ENCODE measurements at places on chromosomes 1 and 21. TPM values are rescaled to one million over a fixed set of nuclear protein-coding genes. Genes with fewer than 3 reads are reported as not detected.

Gene CFHR5
- not detected for total RNA-seq

Gene IQCC
- total RNA-seq, result 5.2 TPM

Gene EXTL1
- 3.2 TPM for total RNA-seq

Gene CALML6
- 0.18 TPM for total RNA-seq

Gene CD247
- total RNA-seq, result not detected

Gene DVL1
- total RNA-seq, result 70.5 TPM

- no peak for DNase-seq
Measured at GRCh38 chr1:213423041-213423440, 372.0 kb downstream of the RPS6KC1 start.

DNA sequence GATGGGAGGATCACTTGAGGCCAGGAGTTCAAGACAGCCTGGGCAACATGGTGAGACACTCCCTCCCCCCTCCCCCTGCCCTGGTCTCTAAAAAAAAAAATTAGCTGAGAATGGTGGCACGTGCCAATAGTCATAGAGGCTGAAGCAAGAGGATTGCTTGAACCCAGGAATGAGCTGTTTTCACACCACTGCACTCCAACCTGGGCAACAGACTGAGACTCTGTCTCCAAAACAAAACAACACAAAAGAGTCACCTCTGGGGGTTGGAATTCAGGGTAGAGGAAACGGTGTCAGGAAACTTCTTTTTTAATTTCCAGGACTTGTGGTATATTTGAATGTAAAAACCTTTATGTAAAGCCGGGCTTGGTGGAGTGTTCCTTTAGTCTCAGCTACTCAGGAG, 43.2 kb downstream of the RHOU start:
- no peak for DNase-seq

- no peak for DNase-seq
Measured at GRCh38 chr1:76425201-76426145, 350.9 kb downstream of the ST6GALNAC3 start.

DNA sequence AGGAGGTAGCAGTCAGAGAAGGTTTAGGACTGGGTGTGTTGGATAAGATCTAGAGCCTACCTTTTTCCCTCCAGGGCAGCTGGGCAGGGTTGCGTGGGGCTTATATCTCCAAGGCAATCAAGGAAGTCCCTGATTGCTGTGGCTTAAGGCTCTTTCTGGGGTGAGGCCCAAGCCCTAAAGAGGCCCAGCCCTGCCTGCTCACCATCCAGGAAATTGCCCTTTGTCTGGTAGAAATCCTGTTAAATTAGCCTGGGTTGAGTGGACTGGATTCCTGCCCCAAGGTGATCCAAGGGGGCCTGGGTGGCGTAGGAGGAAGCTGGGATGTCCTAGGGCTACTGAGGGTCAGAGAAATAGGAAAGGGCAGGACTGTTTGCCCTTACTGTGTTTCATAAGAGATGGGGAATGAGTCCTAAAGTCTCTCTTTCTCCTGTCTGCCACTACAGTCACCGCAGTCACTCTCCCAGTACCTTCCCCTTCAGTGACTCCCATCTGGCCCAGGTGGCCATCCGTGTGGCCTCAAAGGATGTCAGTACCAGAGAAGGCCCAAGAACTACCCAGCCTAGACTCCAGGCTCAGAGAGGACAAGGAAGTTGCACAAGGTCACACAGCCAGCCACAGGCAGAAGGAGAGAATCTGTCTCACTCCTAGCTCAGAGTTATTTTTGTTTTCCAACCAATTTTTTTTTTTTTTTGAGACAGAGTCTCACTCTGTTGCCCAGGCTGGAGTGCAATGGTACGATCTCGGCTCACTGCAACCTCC, 25.8 kb downstream of the MFSD2A start:
- DNase-seq, result no peak

DNA sequence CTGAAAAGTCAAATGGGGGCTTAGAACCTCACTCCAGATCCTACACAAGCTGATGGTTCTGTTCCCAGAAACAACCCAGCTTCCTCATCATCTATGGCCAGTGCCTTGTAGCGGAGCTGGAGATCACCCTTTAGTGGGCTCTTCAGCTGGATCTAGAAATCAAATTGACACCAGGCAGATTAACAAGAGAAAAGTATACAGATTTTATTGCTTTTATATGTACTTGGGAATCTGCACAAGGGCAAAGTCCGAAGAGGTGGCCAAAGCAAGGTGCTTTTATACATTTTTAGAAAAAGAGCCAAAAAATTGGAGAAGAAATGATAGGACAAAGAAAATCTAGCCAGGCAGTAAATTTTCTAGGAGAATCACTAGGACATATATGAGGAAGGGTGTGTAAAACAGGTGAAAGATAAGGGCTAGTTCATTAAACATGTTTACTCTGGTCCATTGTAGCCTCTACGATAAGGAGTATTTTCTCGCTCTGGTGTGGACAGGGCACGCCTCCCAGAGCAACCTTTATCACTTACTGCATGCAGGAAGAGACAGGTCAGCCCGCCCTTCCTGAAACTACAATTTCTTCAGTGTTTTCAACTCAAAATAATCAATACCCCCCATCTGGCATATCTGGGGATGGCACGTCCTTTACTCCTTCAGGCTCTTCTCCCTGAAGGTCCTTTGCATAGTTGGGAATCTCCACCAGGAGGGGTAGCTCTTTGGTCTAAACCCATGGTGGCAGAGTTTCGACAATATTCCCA, 14.0 kb upstream of the LGALS8 start:
- no peak for DNase-seq

GRCh38 chr1:202235856-202236837, 42.5 kb downstream of the LGR6 start:
- no peak for DNase-seq

DNA sequence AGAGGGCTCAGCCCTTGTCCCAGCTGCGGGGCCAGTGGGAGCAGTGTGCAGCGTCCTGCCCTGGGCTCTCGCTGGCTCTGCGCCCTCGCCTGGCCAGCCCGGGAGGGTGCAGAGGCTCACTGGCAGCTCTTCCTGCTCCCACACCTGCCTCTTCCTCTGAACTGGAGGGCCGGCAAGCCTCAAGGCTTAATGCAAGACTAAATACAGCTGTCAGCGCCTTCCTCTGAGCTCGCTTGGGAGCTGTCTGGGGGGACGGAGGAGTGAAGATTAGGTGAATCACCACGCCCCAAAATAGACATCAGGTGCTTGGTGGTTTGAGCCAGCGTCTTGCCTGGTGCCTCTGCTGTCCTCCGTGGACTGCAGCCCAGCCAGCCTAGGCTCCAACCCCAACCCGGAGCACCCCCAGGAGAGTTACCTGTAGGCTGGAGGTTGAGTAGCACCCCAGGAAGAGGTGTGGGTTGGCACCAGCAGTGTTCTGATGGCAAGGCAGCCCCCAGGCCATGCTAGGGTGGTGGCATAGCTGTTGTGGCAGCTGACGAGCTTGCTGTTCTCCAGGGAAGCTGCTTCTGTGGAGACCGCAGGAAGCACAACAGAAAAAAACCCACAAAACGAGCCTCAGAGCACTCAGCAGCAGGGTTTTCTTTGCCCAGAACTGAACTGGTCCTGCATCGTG, 36.9 kb downstream of the UMODL1 start:
- peak; percentile 64 for DNase-seq

GRCh38 chr1:111656086-111657017, 36.8 kb downstream of the RAP1A start:
- peak; percentile 14 for DNase-seq

- no peak for DNase-seq
Measured at GRCh38 chr21:34688145-34688544, 19.4 kb downstream of the CLIC6 start.

DNA sequence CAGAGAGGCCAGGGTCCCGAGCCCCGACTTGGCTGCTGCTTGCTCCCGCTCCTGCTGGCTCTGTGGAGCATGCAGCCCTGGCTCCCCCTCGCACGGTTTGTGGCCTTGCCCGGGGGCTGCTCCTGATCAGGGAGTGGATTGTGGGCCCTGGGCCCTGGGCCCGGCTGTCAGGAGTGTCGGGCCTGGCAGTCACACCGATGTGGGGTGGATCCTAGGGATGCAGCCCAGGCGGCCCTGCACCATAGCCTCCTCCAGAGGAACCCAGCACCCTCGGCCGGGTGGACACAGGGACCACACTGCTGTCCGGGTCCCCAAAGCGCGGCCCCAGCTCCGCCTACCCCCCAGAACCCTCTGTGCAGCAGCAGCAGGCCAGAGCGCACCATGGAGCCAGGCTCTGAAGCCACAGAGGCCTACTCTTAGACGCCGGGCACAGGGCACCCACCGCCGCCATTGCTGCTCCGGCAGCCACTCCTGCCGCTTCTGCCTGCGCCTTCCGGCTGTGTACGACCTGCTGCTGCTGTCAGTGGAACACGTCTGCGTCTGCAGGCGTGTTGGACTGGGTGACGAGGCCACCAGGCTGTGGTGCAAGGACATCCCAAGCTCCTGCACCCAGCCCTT, 9.4 kb downstream of the SLX9 start:
- DNase-seq, result no peak

GRCh38 chr1:217388522-217389065, 242.3 kb downstream of the GPATCH2 start:
- no peak for DNase-seq

DNA sequence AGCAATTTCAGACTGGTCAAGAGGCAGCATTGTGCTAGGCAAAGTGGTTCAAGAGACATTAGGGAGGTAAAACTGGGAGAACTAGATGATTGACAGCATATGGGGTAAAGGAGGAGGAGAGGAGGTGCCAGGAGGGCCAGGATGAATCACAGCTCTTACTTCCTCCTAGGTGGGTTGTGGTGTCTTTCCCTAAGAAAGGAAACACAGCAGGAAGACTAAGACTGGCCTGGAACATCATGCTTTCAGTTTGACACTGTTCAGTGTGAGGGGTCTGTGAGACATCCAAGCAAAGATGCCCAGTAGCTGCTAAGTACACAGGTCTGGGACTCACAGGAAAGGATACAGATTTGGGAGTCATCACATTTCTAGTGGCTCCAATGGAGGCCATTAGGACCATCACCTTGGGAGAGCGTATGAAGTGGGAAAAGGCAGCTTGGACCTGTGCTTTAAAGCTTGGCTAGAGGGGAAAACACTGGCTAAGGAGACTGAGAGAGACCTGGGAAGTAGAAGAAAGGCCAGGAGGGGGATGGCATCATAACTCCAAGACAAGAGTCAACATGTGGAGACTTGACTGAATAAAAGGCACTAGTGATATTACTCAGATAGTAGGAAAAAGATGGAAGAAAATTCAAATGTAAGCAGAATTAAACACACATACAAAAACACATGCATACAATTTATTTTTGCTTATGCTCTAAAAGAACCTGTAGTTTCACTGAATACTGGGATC, 17.3 kb downstream of the CD58 start:
- no peak for DNase-seq

DNA sequence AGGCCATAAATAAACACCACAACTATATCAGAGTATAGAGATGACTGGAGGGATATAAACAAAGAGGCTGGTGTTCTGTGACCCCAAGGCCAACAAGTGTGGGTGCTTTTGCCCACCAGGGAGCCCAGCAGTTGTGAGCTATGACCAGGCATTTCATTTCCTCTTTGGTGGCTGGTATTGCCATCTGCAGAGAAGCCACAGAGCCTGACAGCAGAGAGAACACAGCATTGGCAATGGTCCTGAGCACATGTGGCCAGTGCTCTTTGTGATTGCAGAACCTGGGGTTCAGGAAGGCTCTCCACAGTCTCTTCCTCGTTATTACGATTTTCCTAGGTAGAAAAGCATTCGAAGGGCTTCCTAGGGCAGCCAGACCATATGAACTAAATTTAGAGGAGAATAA, 112.3 kb downstream of the TM2D1 start:
- DNase-seq, result no peak

GRCh38 chr1:89649783-89650182, 16.9 kb downstream of the LRRC8C start:
- no peak for DNase-seq

Data from prostate gland (tissue), 2 donors.